ENCODE measurements at places on chromosomes 7 and 10.
A peak's percentile ranks its signal among the peaks of the same experiment; 100 is the strongest.

GRCh38 chr10:101612872-101613271, 24.8 kb downstream of the DPCD start:
- DNase-seq = no peak

DNA sequence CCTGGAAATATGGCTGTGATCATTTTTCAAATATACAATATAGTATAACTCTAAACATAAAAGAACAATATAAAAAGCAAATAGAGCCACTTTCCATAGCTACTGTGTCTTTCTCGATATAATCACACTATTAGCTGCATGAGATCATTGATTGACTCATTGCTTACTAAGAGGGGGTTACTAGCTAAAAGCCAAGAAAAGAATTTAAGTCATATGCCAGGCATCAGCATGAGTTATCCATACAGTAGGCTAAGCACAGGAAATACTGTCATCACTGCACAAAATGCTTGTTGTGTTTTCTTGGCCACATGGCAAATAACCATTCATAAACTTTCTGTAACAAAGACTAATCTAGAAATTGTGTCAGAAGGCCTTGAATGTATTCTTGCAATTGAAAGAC, 18.8 kb upstream of the ABCB5 start:
- no peak for DNase-seq

GRCh38 chr10:47364366-47364765, 16.2 kb downstream of the RBP3 start:
- no peak for DNase-seq

DNA sequence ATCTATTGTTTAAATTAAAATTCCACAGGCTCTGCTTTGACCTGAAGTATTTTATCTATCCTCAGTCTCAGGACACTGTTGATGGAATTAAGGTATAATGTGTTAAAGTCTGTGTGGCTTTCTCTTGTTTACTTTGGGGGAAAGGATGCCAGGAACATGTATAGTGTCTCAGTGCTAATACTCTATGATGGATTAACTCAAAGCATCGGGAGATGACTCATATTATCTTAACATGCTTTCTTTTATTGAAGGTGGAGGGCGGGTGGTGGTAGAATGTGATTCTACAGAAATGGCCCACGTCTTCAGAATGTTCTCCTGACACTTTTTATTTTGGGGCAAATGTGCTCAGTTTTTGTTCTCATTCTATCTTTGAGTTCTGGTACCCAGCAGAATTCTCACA, 189.0 kb downstream of the ANKRD30A start:
- DNase-seq = no peak

- DNase-seq = no peak
Measured at GRCh38 chr7:2231992-2232765, 566 bp downstream of the MAD1L1 start.

DNA sequence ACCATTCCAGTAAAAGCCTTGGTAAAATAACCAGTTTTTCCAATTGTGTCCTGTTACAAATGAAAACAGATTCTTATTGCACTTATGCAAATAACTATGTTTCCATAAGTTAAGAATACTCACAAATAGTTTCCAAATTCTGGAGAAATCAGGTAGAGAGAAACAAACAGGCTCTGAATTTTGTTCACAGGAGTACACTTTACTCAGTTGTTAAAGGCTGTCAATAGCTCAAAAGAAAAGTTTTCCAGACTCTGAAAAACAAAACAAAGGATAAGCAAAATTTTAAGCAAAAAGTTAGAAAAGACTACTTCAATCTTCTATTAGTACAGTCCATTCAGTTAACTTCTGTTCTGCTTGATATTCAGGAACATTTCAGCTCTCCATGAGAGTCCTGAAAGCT, 32.8 kb upstream of the ZNF365 start:
- DNase-seq = no peak

DNA sequence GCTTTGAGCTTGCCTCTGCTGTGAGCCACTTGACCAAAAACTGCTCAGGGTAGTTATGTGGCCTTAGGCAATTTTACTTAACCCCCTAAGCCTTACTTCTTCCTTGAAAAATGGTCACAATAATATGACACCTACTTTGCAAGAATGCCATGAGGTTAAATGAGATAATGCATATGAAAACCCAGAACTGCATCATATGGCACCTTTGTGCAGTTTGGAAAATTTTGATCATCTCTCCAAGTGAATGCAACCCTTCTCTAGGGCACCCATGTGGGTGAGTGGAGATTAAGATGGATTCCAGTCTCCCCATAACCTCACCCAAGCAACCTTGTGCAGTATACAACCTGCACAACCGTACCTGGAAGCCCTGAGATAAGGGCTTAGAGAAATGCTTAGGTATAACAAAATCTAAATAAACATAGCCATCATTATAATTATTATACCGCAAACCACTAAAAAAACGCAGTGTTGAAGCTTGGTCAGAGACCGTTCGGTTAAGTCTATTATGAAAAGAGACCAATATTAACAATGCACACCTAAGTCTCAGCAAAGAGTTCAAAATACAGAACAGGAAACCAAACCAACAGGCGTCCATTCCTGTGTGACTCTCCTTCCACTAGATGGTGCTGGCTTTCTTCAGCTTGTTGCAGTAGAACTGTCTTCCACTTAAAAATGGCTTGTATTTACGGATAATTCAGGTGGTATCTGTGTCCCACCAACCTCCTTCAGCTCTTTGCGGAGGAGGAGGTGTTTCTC, 21.0 kb upstream of the ASB15 start:
- no peak for DNase-seq

- no peak for DNase-seq
Measured at GRCh38 chr10:121313119-121313875, 284.9 kb downstream of the FGFR2 start.

- DNase-seq = no peak
Measured at GRCh38 chr7:158093156-158093796, 494.3 kb downstream of the PTPRN2 start.

- DNase-seq = no peak
Measured at GRCh38 chr10:30454744-30455510, 20.9 kb downstream of the MAP3K8 start.

DNA sequence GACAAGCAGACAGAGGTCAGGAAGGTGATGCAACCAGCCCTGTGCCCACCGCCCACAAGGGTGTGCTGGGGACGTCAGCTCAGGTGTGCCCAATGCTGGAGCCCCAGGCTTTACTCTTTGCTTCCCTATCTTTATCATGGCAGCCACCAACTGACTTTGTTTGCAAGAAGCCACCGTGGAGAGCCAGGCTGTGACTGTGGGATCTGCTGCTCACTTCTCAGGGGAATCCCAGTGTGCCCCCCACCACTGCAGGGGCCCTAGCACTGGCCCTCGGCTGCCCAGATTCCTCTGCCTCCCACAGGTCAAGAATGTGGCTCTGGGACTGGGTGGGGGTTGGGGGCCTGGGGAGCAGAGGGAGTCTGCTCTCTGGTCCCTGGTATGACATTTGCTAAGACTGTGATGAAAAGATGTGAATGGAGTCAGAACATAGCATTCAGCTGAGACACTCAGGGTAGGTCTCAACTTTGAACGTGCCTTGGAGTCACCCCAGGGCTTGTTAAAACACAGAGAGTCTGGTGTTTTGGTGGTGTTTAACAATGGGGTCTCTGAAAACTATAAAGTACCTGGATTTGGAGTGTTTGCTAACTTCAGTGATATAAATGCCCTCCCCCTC, 47.3 kb downstream of the ARHGAP22 start:
- DNase-seq = no peak

DNA sequence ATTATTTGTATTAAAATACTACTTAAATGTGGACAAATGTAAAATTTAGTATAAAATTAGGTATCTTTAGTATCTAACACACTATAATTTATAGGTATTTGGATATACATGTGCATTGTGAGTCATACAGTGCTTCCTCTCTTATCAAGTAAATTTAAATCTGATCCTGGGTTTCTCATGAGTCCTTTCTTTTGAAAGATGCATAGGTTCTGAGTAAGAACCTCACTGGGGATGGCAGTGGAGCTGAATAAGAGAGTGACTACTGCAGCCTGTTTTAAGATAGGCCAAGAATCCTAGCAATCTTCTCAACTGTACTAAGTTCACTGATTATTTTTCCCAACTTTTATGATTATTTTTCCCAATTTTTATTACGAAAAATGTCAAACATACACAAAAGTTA, 16.2 kb downstream of the CEP55 start:
- DNase-seq = no peak

GRCh38 chr7:68770649-68771048, 827.6 kb upstream of the AUTS2 start:
- no peak for DNase-seq

- DNase-seq = no peak
Measured at GRCh38 chr10:29784175-29784773, 149.5 kb upstream of the SVIL start.

- DNase-seq = no peak
Measured at GRCh38 chr7:148849393-148850098, 34.5 kb downstream of the EZH2 start.

DNA sequence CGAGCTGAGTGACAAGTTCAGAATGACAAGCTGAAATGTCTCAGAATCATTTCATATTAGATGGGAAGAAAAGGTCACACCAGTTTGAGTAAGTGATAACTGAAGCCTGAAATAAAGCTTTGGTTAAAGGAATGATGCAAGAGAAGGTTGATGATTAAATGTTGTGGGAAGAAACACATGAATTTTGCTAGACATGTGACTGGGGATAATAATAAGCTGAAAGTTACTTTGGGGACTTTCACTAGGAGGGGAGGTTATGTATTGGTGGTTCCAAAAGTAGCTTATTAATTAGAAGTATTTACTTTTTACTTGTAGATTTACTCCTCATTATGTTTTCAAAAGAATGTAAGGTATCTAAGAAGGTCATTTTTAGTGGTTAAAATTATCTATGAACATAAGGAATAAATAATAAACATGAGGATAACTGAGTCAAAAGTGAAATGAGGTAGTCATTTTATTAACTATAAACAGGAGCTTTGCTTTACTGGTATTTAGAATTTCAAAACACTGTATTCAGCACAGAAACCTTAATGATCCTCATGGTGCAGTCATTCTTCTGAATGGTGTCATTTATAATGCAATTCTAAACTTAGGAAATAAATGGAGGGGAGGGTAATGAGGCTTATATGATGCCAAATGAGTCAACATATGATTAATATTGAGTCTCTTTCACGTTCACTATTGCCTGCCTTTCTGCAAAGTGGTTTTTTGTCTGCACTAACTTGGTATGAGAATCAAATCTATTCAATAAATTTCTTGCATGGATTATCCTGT, 63.7 kb downstream of the PRKG1 start:
- DNase-seq = no peak

- no peak for DNase-seq
Measured at GRCh38 chr7:88201305-88201704, 18.5 kb downstream of the SRI start.

- DNase-seq = peak; percentile 7
Measured at GRCh38 chr10:117442944-117443685, 67.9 kb upstream of the PDZD8 start.

GRCh38 chr7:17436126-17436525, 137.7 kb downstream of the AHR start:
- DNase-seq = no peak

- DNase-seq = no peak
Measured at GRCh38 chr7:153422291-153423209, 629.6 kb upstream of the DPP6 start.

- no peak for DNase-seq
Measured at GRCh38 chr10:59585046-59585700, 124.5 kb downstream of the SLC16A9 start.

GRCh38 chr7:17444151-17444550, 145.7 kb downstream of the AHR start:
- DNase-seq = no peak

GRCh38 chr7:148434181-148434757, 156.3 kb upstream of the C7orf33 start:
- no peak for DNase-seq

DNA sequence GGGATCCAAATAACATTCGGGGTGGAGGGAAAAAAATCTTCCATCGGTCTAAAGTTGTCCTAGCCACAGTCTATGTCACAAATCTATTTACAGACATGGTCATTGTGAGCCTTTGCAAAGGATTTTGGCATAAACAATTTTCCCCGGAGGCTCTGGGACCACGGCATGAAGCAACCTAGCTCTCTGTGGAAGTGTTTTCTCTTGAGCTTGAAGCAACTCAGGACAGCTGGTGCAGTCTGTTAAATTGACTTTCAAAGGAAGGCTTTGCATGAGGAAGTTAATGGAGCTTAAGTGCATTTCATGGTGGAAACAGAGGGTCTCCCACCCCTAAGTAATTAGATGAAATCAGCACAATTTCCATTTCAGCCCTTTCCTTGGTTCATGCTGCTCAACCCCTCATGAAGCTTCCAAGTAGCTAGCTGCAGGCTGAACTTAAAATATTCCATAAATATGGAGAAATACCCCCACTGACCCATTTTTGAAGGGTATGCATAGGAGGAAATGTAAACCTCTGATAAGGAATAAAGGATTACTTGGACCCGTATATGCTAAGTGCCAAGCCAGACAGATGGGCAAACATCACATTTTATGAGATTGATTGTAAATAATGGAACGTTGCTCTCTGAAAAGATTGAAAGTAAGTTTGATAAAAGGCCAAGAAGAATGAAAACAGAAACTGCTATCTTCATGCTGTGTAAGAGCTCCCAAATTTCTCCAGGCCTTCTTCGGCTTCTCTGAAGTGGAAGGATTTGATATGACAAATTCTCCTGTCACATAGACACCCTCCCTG, 39.9 kb downstream of the CCDC3 start:
- DNase-seq = no peak

DNA sequence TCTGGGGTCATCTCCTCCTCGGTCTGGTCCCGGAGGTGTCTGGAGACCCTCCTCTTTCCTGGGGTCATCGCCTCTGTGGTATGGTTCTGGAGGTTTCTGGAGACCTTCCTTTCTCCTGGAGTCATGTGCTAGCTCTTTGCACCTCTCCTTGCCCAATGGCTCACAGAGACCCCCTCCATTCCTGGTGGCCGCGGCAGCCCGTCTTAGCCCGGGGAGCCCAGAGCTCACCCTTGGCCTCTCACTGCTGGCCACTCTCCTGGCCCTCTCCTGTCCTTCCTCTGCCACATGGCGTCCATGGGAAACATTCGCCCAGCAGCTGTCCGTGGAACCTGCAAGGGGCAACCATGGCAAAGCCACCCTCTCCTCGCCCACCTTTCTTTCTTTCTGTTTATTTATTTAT, 20.2 kb upstream of the FOXL3 start:
- no peak for DNase-seq

DNA sequence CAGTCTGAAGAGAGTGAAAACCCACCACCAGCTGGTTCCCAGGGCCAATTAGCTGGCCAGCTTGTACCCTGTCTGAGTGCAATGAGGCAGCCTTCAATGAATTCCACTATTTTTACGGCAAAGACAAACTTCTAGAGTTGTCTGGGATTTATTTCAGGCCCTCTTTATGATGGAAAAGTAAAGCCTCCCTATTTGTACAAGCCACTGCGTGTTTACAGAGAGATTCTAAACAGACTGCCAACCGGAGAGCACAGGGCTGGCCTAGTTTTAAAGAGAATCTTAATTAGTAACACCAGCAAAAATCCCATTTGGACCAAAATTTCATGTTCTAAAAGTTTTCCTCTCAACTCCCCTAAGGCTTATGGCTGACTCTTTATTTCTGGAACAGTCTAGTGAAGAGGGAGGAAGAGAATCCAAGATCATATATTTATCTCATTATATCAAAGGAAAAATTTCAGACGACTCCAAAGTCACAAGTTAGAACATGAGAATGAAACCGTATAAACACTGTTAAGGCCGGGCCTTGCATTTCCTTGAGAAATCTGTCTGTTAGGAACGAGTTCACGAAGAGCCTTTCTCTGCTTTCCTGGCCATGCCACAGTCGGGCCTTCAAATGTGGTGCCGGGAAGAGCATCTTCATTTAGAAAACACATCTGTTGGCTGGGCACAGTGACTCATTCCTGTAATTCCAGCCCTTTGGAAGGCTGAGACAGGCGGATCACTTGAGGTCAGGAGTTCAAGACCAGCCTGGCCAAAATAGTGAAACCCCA, 724.6 kb upstream of the NRP1 start:
- DNase-seq = no peak

- no peak for DNase-seq
Measured at GRCh38 chr7:134639683-134640279, 6.9 kb upstream of the BPGM start.
